Stimulated activated CD4-positive, alpha-beta T cell treated with anti-CD3 and anti-CD28 coated beads, Interleukin-4, amount 100 ng/mL, for 24 hours (primary cell): ENCODE measurements at places on chromosomes 1 and 21.

- peak; percentile 77 for DNase-seq
Observed at GRCh38 chr1:98051065-98051675, 130.3 kb upstream of the DPYD start.

- no peak for DNase-seq
Observed at GRCh38 chr1:168394858-168395257, 114.2 kb downstream of the TBX19 start.

DNA sequence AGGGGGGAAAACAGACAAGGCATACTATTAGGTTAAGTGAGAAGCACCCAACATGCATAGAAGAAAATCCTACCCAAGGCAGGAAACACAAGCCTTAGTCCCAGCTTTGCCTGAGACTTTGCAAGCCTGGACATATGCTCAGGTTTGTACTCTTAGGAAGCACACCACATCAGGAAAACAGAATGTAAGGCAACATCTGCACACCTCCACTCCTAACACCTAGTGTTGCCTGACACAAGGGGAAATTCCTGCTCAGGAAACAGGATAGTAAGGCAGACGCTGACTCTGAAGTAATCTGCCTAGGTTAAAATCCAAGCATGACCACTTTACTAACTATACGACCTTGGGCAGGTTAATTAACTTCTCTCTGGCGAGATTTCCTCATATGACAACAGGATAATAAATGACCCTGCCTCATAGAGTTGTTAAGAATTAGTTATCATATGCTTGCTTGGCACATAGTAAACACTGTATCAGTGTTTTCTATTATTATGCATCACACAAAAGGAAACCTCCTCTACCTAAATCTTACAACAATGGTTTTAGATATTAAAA, 119.8 kb downstream of the ZZZ3 start:
- no peak for DNase-seq

DNA sequence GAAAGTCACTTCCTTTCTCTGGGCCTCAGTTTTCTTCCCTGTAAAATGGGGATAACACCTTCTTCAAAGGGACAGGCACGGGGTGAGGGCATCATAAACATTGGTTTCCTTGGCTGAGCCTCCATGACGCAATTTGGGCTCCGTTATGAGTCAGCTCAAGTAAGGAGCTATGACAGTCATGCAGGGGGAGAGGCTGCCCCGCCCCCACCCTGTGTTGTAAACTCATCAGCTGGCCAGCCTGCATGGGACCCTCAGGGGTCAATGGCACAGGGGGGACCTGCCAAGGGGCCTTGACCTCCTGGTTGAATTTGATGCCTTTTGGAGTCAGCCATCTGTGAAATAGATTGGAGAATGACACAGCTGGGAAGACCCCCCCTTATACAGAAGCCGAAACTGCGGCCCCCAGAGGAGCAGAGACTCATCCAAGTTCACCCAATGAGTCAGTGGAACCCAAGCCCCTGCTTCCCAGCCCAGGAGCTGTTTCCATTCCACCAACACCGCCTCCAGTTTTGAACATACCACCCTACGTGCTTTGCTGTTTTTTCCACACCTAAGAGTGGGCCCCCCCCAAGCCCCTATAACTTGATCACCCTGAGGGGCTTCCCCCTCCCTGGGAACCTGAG, 36.8 kb upstream of the RUNX3 start:
- peak; percentile 79 for DNase-seq

DNA sequence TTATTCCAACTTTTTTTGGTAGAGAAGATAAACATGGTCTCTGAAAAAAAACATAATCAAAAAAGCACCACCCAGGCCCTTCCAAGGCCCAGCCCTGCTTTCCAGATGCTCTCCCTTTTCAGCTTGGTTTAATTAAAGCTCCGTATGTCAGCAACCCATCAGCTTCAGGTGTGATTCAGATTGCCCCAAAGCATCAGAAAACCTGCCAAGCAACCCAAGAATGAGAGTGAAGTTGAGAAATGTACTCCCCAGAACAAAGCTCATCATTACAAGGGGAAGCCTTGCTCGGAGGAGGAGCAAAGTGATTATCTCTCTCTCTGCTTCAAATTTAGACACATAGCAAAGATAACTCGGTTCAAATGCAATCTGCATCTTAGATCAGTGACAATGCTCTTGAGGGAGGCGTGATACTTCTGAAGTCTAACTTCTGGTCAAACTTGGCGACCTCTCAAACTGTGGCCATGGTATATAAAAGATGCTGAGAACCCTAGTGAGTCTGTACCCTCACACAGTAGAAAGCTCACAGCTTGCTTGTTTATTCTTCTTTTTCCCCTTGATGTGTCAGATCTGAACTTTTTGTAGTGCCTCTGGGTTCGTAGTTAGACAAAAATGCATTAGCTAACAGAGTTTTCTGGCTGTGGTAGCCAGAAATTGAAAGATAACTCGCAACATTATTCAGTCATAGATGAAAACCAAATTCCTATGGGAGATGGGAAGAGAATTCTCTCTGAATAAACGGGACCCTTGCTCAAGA, 63.3 kb upstream of the ZC3H11B start:
- no peak for DNase-seq

GRCh38 chr1:182726912-182727311, 42.5 kb upstream of the RGS8 start:
- DNase-seq: no peak

DNA sequence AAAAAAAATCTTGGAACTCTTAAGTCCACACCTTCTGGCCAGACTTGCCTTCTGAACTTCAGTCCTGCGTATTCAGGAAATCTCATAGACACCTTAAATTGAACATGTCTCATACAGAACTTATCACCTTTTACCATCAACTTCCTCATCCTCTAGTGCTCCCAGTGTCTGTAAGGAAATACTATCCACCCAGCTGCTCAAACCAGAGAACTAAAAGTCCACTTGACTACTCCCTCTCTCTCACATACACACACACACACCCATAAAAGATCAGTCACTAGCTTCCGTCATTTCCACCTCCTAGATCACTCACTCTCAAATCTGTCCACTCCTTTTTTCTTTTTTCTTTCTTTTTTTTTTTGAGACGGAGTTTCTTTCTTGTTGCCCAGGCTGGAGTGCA, 10.9 kb upstream of the CAP1 start:
- DNase-seq: no peak

GRCh38 chr21:45138199-45139002, 64.0 kb downstream of the ADARB1 start:
- peak; percentile 80 for DNase-seq

DNA sequence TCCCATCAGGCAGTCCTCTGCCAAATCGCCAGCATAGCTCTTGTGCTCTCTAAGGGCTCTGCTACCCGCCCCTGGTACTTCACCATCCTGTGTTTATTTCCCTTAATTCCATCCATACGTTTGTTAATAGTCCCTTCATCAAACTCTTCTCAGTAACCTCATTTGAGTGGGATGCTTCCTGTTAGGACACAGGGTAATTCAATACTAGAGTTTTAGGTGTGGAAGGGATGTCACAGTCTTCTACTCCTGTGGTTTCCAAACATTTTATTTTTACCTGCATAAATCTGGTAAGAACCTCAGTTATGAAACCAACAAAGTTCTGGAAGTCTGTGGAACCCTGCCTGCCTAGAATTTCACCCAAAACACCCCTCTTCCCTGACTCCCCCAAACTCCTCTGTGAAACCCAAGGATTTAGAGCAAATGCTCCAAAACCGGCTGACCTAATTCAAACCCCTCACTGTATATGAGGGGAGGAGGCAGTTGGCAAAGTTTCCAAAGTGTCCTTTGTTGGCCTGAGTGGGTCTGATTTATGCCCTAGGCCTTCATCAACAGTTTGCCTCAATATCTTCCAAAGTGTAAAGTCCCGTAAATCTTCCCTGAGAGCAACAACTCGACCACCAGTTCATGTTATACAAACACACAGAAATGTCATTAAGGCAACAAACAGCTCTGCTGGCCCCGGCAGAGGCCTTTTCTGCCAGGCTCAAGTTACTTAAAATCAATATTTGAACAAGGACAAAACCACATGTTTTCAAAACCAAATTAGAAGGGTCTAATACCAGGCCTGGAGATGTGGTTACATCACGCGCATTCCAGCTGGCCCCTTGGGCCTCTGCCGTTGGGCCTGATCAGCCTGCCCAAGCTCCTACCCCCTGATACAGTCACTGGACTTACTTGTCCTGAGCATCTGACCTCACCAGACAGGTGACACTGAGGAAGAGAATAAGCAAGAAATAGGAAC, 82.4 kb upstream of the FGGY start:
- no peak for DNase-seq

- DNase-seq: no peak
Observed at GRCh38 chr21:21384977-21385376, 386.8 kb downstream of the NCAM2 start.

DNA sequence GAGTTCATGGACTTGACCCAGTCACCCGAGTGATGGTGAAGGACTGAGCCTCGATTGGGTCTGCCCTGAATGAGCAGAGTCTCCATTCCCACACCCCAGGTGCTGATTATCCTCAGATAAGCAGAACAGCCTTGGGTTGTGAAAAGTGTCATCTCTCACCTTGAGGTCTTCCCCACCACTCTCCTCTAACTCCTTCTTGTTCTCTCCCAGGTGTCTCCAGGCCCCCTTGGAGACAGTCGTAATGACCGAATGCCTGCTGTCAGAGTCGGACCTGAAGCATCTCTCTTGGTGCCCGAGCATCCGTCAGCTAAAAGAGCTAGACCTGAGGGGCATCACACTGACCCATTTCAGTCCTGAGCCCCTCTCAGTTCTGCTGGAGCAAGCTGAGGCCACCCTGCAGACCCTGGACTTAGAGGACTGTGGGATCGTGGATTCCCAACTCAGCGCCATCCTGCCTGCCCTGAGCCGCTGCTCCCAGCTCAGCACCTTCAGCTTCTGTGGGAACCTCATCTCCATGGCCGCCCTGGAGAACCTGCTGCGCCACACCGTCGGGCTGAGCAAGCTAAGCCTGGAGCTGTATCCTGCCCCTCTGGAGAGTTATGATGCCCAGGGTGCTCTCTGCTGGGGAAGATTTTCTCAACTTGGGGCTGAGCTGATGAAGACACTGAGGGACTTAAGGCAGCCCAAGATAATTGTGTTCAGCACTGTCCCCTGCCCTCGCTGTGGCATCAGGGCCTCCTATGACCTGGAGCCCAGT, 3.4 kb downstream of the PRAMEF12 start:
- no peak for DNase-seq

- no peak for DNase-seq
Observed at GRCh38 chr1:2322065-2322571, 69.2 kb downstream of the MORN1 start.

DNA sequence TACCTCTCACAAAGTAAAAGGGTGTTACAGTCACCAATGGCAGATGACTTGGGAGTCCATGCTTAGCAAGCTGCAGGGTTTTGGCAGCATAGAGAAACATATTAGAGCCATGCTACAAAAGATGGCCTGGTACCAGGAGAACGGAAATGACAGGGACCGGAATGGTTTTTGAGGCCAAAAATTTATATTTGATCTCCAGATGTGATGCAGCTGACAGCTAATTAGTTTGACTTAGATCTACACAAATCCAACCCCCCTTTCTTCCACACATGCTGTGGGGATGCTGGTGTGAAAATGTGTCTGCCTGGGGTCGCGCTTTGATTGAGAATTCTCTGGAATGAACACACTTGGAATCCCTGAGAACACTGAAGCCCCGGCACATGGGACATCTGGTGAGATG, 26.5 kb downstream of the SYF2 start:
- no peak for DNase-seq

- DNase-seq: no peak
Observed at GRCh38 chr1:218034468-218034867, 250.6 kb upstream of the RRP15 start.

- no peak for DNase-seq
Observed at GRCh38 chr1:7120863-7121621, 335.8 kb downstream of the CAMTA1 start.

- no peak for DNase-seq
Observed at GRCh38 chr21:37452227-37452626, 85.7 kb downstream of the DYRK1A start.

DNA sequence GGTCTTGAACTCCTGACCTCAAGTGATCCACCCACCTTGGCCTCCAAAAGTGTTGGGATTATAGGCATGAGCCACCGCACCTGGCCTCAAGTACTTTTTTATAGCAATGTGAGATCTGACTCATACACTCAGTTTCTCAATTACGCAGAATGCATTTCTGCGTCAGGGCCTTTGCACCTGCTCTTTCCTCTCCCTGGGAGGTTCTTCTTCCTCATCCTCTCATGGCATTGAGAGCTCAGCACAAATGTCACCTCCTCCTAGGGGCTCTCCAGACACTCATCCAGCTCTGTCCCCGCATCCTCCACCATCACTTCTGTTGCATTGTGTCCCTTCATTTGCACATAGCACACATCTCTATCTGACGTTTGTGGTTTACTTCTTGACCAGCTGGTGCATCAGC, 418.8 kb downstream of the PTPRU start:
- no peak for DNase-seq

GRCh38 chr21:34235514-34235913, 128.3 kb upstream of the KCNE2 start:
- no peak for DNase-seq

- no peak for DNase-seq
Observed at GRCh38 chr1:206896261-206896660, 982 bp upstream of the IL24 start.

GRCh38 chr21:27831177-27831576, 864.3 kb upstream of the ADAMTS5 start:
- no peak for DNase-seq

DNA sequence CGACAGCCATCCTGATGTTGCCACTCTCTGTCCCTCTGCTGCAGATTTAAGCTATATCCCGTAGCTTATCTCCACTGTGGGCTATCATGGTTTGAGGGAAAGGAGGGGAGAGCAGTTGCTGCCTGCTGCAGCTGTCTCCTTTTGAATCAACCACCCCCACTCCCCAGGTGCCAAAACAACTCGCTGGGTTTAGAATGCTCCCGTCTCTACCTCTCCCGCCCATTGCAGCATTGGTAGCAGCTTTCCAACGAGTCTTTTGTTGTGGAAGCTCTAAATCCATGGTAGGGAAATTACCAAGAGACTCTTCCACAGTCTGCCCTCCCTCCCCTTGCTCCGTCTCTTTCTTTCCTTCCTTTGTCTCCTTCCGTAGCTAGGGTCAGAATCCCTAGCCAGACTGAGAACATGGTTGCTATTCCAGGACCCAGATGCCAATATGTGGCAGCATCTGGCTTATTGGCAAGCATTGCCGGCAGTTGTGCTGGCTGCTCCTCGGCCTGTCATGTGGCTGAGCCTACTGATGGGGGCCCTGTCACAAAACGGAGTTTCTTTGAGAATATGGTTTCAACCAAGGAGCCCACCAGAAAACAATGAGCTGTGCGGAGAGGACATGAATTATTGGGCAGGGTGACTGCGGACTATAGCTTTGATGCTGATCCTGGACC, 230.7 kb downstream of the RPS6KC1 start:
- DNase-seq: no peak

DNA sequence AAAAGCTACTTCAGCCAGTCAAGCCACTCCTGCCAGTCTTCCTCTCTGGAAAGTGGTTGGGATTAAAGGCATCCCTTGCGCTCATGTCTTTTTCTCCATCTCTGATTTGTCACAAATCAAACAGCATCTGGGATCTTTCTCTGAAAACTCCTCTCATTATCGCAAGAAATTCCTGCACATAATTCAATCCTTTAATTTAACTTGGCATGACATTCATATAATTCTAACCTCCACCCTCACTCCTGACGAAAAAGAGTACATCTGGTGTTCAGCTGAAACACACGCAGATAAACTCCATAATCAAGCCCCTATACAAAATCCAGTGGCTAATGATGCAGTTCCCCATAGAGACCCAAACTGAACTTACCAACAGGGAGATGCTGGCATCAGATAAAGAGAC, 19.4 kb upstream of the SLC2A5 start:
- no peak for DNase-seq
